ENCODE measurements at places on chromosomes 7 and 10. TPM values are rescaled to one million over a fixed set of nuclear protein-coding genes. Genes with fewer than 3 reads are reported as not detected.

PRF1 gene
- 2,133 TPM for total RNA-seq

FIS1 gene
- total RNA-seq, result 105 TPM

FIGNL1 gene
- 5.5 TPM for total RNA-seq

RBM20 gene
- total RNA-seq, result not detected

THSD7A gene
- total RNA-seq, result not detected

TACC2 gene
- not detected for total RNA-seq

ZNF425 gene
- total RNA-seq, result 1.2 TPM

GALNT17 gene
- total RNA-seq, result not detected

FRAT1 gene
- total RNA-seq, result 26.0 TPM

NACAD gene
- 0.75 TPM for total RNA-seq

CDK14 gene
- 12.5 TPM for total RNA-seq

GDF10 gene
- not detected for total RNA-seq

TACR2 gene
- not detected for total RNA-seq

GATA3 gene
- total RNA-seq, result 92.2 TPM

APBB1IP gene
- 100 TPM for total RNA-seq

BNIP3 gene
- 9.9 TPM for total RNA-seq

ZNF398 gene
- 18.5 TPM for total RNA-seq

FAM25G gene
- not detected for total RNA-seq

ADCY1 gene
- total RNA-seq, result not detected

MRC1 gene
- 0.18 TPM for total RNA-seq

TMEM140 gene
- 76.9 TPM for total RNA-seq

SH2B2 gene
- total RNA-seq, result 1.6 TPM

CYP2E1 gene
- 2.8 TPM for total RNA-seq

ZNF804B gene
- total RNA-seq, result not detected

KCNH2 gene
- total RNA-seq, result 0.39 TPM

TAS2R3 gene
- total RNA-seq, result not detected

PRLHR gene
- total RNA-seq, result not detected

PLEKHS1 gene
- 0.14 TPM for total RNA-seq

ZNF736 gene
- total RNA-seq, result 26.6 TPM

SNX10 gene
- 21.3 TPM for total RNA-seq

C7orf57 gene
- total RNA-seq, result 0.85 TPM

ENTPD7 gene
- total RNA-seq, result 6.3 TPM

AGBL3 gene
- 1.4 TPM for total RNA-seq

SLC13A1 gene
- total RNA-seq, result not detected

NMT2 gene
- 28.8 TPM for total RNA-seq

OPN1SW gene
- total RNA-seq, result not detected

STOX1 gene
- total RNA-seq, result 0.07 TPM

ARHGAP22 gene
- total RNA-seq, result not detected

ADCYAP1R1 gene
- total RNA-seq, result not detected

All from natural killer cell (primary cell).